Stimulated activated CD4-positive, alpha-beta T cell treated with anti-CD3 and anti-CD28 coated beads, Interleukin-12 subunit alpha, Interleukin-12 subunit beta, amount 100 ng/mL, for 48 hours (primary cell): ENCODE measurements at places on chromosomes 1 and 21.

- DNase-seq: no peak
Measured at GRCh38 chr1:203451836-203452784, 23.5 kb upstream of the PRELP start.

- DNase-seq: no peak
Measured at GRCh38 chr1:186595969-186596368, 84.3 kb downstream of the PTGS2 start.

DNA sequence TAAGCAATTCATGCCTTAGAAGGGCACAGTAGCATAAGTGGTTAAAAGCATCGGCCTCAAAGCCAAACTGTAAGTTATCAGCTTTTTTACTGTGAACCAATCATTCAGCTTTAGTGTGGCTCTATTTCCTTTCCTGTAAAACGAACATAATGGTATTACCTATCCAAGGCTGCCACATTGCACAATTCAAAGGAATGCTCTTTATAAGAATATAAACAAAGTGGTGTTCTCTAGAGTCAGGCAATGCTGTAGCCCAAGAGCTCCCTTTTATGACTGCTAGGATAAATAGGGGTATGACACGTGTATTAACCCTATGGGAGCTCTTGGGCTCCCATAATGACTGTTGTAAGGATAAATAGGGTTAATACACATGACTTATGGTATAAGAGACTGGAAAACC is 25.4 kb downstream of the INTS7 start:
- no peak for DNase-seq

- no peak for DNase-seq
Measured at GRCh38 chr1:178109348-178110143, 15.6 kb downstream of the RASAL2 start.

GRCh38 chr21:41147096-41147978 is 20.6 kb upstream of the BACE2 start:
- DNase-seq: no peak

GRCh38 chr1:165257969-165258459 is 98.5 kb downstream of the LMX1A start:
- peak; percentile 18 for DNase-seq

DNA sequence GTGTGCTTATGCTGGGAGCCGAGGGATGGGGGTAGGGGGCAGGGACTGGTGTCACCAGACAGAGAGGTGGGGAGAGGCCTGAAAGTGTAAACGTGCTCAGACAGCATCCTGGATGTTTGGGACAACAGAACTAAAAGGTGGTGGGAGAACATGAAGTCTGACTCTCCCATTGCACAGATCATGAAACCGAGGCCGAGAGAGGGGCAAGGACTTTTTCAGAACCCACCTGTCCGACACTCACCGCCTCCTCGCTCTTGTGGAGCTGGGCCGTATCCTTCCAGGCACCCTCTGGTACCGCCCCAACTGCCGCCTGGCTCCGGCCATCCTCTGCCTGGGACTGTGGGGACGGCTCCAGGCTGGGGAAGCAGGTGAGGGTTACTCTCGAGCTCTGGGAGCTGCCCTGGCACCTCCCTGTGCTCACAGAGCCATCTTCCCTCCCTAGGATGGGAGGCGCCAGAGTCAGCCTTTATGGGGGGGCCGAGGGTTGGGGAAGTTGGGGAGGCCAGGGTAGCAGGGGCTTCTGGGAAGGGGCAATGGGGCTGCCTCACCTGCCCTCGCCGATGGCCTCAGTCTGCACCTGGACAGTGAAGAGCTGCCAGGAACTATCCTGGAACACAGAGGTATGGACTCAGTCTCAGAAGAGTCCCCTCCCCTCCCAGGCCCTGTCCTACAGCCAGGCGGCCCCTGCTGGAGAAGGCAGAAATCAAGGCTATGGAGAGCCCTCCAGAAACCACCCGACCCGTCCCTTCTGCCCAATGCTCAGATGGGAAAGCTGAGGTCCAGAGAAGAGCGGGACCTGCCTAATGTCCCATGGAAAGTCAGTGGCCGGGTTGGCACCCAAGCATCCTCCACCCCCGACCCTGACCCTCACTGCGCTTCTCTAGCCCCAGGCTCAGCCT is 7.0 kb downstream of the ATP13A2 start:
- DNase-seq: no peak

DNA sequence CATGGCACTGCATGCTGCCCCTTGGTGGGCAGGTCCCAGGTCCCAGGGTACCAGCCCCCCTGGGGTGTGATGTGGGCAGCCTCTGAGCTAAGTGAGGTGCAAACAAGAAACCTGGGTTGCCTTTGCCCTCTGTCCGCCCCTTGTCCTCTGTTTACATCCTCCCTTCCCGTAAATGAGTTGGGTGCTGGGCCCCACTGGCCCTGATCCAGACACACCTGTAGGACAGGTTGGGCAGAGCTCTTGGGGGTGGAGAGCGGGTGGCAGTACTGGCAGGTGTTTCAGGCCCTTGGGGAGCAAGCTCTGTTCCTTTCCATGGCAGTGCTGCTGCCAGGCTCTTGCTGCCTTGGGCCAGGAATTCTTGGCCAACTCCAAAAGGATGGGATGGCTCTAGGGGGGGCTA is 35.8 kb downstream of the ELF3 start:
- no peak for DNase-seq

DNA sequence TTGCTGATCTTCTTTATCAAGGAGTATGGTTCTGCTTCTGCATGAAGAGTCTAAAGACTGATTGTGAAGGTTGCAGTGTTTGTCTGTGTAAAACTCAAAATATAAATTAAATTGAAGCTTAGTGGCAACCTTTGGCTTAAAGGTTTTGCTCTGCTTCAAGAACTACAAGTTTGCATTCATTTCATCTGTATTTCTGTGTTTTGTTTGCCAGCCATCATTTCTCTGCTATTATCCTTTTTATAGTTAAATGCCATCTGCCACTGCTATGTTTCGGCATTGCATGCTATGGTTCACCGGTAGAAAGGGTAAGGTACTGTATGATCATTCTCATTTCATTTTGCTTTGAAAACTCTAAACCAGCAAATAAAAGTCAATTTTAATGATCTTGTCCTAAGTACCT is 52.9 kb downstream of the OSBPL9 start:
- no peak for DNase-seq

DNA sequence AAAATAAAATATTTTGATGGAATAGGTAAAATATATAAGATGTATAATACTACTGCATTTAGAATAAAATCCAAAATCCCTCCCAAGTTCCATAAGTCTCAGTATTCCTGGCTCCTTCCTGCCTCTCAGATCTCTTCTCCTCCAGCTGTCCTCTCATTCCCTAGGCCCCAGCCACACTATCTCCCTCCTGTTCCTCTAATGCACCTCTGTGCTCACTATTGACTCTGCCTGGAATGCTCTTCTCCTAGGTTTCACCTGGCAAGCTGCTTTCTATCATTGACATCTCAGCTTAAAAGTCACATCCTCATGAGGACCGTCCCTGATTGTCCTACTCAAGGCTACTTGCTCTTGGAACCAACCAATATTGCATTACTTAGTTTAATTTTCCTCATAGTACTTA is 7.2 kb downstream of the NME7 start:
- no peak for DNase-seq

- no peak for DNase-seq
Measured at GRCh38 chr1:87278825-87279535, 49.7 kb upstream of the LMO4 start.

- no peak for DNase-seq
Measured at GRCh38 chr1:17447501-17447992, 8.1 kb upstream of the RCC2 start.

DNA sequence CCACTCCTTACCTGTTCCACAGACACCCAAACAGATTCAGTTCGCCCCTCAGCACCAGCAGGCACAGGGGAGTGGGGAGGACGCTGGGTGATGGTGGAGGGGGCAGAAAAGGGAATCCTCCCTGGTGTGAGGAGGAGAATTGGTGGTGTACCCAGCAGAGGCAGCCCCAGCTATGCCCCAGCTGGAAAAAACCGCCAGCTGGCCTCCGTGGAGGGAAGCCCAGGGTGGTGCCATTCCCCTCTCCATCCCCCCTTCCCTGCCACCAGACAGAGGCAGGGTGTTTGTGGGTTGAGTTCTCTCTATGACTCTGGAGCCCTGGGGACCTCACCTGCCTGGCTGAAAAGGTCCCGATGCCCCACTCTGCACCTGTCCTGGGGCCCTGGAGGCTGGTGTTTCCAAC is 27.9 kb downstream of the OPTC start:
- no peak for DNase-seq

DNA sequence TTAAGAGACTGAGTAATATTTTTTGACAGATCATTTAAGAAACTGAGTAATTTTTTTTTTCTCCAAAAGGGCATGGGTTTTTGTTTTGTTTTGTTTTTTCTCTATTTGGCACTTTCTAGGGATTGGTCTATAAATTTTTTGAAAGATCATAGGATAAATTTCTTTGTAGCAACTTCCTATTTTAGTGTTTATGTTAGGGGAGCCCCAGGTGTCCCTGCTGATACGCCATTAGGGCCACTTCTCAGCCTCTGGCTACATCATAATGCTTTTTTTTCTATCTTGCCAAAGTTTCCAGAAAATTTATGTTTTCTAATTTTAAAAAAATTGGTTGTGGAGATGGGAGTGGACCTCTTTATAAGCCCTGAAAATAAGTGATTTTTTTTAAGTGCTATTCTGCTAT is 2.6 kb downstream of the GABPA start:
- no peak for DNase-seq

DNA sequence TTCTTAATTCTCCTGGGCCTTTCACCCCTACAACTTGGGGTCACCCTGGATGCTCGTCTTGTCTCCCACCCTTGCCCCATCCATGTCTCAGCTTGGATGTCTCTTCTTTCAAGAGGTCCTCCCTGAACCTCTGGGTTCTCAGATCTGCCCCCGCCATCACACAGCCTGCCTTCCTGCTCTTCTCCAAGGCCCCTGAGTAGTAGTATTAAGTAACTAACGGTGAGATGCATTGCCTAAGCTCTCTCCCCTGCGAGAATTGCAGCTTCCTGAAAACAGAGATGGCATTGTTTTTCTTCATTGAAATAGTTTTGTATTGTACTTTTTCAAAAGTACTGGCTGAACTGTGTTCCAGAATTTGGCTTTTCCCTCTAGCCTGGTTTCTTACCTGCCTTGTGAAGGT is 16.0 kb downstream of the MIIP start:
- DNase-seq: no peak

DNA sequence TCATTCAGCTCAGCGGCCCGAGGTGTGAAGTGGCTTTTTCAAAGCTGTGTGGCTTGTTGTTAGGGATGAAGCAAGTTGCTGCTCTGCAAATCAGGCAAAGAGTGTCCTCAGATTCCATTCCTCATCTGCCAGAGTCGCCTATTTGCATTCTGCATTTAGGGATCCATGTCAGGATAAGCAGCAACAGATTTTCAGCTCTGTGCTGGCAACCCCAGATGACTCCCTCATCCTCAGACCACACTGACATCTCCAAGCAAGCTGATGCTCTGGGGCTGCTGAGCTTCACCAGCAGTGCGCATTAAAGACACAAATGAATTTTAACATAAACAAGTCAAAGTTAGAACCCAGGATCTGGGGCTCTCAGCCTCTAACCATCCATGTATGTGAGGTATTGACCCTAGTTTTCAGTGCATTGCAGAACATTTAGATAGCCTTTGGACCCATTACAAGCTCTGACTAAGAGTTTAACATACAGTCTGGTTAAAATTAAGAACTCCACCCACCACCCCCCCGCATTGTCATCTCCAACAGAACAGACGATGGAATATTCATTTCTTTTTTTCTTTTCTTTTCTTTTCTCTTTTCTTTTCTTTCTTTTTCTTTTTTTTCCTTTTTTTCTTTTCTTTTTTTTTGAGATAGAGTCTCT is 10.9 kb downstream of the CFAP107 start:
- no peak for DNase-seq

DNA sequence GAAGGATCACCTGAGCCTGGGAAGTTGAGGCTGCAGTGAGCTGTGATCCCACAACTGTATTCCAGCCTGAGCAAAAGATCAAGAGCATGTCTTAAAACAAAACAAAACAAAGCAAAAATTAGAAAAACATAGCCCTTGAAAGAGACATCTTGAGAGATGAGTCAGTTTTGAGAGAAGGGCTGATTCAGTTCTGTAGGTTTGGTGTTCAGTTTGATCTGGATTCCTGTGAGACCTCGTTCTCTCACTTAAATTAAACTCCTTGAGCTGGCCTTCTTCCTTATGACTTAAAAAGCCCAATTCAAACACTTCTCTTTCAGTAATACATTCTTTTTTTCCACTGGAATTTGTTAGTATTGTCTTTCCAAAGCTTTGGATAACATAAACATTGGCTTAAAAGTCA is 164.2 kb downstream of the NRIP1 start:
- DNase-seq: no peak

DNA sequence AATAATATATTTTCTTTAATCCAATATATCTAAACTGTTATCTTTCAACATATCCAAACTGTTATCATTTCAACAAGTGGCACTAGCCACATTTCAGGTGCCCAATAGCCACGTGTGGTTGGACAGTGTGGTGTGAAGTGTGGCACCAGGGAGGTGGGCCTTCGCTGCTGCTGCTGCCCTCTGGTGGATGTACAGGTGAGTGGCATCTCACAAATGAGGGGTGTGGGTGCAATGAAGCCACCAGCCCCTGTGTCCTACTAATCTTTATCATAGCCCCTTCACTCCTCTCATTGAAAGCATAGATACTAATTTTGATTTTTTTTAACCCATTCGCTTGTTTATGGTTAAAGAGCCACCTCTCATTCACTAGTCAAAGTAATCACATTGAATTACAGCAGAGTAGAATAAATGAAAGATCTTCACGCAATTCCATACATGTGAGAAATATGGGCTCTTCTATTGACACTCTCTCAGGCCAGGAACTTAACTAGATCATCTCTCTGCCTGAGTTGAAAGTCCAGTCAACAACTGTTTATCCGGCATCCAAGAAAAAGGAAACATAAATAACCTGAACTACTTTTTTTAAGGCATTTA is 499.2 kb downstream of the OMA1 start:
- DNase-seq: peak; percentile 4

- no peak for DNase-seq
Measured at GRCh38 chr1:17045634-17046333, 8.0 kb downstream of the SDHB start.

- DNase-seq: no peak
Measured at GRCh38 chr1:61285371-61285885, 203.1 kb downstream of the NFIA start.

- DNase-seq: no peak
Measured at GRCh38 chr1:3457910-3458883, 3.7 kb downstream of the ARHGEF16 start.

DNA sequence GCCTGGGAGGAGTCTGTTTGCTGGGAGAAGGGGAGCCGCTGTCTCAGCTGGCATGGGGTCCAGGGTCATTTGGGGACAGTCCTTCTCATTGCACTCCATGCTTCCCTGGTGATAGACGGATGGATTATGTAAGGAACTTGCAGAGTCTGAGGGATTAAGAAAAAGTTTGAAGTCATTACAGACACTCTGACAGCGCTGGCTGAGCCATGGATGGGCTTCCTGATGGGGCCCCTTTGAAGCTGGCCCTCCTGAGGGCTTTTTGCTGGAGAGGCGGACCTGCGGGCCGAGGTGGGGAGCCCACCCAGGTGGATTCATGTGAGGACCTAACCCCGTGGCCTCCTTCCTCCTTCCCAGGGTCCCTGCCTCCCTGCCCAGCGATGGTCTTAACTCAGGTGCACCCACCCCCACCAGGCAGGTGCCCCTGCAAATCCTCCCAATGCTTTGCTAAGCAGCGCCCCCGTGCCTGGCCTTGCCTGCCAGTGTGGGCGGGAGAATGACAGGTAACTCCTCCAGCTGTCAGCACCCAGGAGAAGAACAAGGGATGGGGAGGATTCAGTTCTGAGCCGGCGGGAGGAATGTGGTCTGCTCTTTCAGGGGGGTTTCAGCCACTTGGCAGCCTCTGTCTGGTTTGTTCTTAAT is 24.2 kb upstream of the C1orf174 start:
- DNase-seq: no peak
